ENCODE measurements at places on chromosomes 7 and 10.
A peak's percentile ranks its signal among the peaks of the same experiment; 100 is the strongest.

DNA sequence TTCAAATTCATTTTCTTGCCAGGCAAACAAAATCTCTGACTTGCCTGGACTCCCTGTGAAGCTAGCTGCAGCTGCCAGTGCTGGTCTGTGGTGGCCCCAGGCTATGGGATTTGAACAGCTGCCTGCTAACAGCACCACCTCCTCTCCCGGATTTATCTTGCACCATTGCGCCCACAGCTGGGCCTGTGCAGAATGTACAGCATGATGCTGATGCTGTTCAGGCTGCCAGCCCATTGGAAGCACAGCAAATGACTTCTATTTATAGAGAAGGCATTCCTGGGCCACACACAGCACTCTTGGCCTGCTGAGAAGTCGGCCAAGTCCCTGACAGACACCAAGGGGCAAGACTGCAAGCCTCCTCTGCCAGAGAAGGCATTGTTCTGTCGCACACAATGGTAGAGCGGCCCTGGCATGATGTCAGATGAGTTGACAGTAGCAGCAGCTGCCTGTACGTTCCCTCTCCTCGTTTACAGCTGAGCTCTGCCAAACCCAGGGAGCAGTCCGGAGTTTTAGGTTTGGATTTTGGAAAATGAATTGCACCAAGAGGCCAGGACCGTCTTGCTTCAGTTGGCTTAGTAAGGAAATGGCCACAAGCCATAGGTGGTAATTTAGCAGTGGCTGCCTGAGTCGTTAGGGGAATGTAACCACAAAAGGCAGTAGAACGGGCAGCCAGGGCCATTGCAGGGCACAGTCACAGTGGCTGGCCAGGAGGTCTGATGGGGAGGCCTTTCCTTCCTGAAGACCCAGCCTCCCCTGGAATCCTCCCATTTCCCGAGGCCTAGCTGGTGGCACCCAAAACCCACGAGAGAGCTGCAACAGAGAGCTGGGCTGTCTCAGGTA is 38.5 kb downstream of the MTURN start:
- no peak for DNase-seq

DNA sequence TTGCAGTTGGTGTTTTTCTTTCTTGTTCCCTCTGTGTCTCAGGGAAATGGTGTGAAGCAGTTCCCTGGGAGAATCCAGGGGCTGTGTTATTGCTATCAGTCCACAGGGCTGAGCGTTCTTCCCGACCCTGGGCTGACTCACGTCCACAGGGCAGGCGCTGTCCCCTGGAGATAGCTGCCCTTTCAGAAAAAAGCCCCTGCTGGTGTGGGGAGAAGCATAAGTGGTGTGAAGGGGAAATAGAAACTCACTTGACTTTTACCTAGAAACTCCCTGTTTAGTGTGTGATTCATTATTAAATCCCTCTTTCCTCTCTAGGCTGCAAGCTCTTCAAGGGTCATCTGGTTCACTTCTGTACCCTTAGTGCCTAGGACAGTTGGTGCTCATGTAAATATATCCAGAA is 63.3 kb upstream of the SMNDC1 start:
- no peak for DNase-seq

DNA sequence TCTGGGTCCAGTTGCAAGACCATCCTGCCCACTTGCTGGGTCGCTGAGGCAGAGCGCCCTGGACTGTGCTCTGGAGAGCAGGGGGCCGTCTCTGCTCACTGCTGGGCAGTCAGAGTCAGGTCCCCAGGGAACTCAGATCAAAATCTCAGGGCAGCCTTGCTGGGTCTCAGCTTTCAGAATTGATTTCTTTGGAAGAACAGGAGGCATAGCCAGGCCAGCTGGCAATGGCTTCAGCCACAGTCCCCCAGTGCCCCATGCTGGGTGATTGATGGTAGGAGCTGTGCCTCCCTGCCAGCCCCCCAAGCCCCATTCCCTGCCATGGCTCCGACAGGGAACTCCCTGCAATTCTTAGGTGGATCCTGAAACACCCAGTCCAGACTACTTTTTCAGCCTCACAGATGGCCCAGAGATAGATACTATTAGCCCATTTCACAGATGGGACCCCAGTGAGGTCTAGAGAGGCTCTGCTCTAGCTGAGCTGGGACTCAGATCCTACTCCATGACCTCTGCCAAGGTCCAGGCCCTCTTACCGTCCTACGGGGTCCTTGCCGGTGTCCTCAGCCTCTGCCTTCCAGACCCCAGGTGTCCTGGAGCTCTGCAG is 467 bp downstream of the MMRN2 start:
- DNase-seq = no peak

GRCh38 chr10:72626444-72626754 is 520 bp upstream of the MICU1 start:
- DNase-seq = no peak

GRCh38 chr7:1368682-1369571 is 90.3 kb downstream of the MICALL2 start:
- DNase-seq = peak; percentile 8

DNA sequence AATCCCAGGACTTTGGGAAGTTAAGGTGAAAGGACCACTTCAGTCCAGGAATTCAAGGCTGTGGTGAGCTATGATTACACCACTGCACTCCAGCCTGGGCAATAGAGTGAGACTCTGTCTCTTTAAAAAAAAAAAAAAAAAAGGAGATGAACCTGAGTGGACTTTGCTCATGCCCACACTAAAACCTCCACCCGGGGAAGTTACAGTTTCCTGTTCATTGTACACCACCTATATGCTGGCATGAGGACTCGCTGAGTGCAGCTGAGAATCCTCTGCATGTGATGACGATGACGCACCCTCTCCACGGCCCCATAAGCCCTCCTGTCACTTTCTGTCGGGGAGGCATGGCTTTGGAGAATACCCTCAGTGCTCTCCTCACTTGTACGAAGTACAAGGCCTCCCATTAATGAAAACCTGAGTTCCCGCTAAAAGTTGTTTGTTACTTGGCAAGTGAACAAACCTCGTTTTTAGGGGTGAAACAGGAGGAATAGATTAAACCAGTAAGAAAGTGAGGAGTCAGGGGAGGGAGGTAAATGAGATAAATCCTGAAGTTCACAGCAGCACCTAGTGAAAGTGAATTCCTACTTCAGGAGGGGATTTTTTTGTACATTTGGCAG is 15.9 kb downstream of the TMEM176B start:
- no peak for DNase-seq

DNA sequence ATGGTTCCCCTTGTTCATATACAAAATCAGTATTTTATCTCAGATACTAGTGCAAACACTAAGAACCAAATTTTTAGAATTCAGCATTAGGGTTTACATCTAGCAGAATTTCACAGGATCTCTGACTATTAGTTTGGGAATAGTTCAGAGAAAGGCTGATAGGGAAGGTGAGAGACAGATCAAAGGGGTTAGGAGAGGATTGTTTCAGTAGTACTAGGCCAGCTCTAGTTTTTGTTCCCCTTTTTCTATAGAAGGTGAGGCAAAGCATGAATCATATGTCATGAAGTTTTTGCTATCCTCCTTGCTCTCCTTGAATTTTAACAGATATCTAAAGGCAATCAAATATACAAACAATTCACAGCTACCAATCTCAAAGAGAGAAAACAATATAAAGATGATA is 26.1 kb upstream of the CTNNA3 start:
- no peak for DNase-seq

GRCh38 chr10:31656851-31657433 is 271.7 kb downstream of the ARHGAP12 start:
- DNase-seq = no peak

DNA sequence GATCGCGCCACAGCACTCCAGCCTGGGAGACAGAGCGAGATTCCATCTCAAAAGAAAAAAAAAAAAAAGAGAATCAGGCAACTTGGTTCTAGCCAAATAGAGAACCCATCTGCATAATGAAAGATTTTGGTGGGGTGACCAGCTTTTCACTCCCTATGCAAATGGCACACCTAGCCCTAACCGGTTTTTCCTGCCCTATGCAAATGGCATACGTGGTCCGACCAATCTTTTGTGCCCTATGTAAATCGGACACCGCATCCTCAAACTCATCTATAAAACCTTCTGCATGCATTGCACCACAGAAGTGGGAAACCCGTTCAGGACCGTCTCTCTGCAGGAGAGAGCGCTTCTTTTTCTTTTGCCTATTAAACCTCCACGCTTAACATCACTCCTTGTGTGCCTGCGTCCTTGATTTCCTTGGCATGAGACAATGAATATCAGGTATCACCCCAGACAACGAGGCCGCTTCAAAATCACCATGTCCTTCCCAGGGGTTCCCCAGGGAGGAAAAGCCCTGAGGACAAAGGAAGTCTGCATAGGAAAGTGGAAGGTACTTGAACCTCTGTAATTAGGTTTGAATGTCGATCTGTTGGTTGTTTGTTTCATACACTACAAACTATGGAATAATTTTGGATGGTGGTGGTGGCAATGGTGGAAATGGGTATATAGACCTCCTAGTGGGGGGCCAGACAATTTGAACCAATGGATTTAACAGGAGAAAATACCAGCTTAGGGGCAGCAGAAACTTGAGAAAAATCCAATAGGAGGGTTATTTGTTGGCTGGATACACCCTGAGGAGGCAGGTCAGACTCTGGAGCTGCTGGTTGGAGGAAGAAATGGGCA is 396.2 kb downstream of the TYW1 start:
- no peak for DNase-seq

GRCh38 chr10:93604146-93604545 is 3.1 kb upstream of the RBP4 start:
- no peak for DNase-seq

GRCh38 chr7:117955046-117955445 is 81.8 kb upstream of the CTTNBP2 start:
- DNase-seq = no peak

GRCh38 chr7:25823571-25823970 is 328.4 kb upstream of the NFE2L3 start:
- DNase-seq = no peak

GRCh38 chr10:75876710-75877109 is 445.3 kb downstream of the LRMDA start:
- no peak for DNase-seq

- no peak for DNase-seq
These were observed 3.0 kb upstream of the CRYGN start for GRCh38 chr7:151442776-151443496.

DNA sequence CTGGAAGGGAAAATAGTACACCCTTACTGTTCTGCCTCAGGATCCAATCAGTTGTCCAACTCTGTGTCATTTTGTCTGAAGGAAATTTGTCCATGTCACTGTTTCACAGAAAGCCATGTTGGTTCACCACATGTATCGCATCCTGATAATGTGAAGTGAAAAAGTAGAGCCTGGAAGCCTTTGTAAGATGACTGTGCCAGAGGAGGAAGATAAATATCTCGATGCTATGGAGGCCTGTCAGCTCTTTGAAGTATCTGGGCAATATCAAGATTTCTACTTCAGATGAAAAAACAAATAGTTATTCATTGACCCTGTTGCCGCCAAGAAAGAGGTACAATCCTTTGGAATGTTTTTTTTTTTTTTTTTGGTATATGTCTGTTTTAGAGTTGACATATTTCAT is 270.5 kb downstream of the PHF14 start:
- no peak for DNase-seq

DNA sequence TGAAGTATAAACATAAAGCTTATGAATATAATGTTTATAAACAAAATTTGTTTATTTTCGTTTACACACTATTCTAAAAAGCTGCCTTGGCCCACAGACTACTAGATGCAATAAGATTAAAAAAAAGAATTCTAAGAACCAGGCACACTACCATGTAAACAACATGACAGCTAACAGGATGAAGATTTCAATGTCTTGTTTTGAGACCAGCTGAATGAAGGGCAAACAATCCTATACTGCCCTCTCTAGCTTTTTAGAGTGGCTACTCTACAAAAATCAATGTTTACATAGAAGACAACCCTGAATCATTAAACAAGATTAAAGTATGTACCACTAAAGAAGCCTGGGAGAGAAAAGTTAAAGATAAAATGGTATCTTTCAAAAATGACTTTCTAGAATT is 38.6 kb downstream of the SLC25A40 start:
- no peak for DNase-seq

DNA sequence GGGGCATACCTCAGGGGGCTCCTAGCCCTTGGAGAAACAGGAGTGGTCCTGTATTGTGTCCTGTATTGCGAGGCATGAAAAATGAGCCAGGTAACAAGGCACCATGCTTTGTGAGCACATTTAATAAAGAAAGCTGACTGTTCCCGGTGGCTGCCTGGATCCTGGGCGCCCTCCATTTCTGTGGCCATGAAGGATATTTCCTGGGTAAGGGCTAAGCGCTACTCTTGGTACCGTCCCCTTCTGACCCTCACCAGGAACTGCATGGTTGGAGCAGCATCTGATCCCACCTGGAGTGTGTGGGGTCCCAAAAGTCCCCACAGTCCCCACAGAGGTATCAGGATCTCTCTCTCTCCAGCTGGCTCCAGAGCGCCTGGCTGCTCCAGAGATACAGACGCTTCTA is 139.5 kb downstream of the MAPK8 start:
- DNase-seq = no peak

GRCh38 chr7:45181991-45182855 is 24.6 kb downstream of the RAMP3 start:
- DNase-seq = no peak

DNA sequence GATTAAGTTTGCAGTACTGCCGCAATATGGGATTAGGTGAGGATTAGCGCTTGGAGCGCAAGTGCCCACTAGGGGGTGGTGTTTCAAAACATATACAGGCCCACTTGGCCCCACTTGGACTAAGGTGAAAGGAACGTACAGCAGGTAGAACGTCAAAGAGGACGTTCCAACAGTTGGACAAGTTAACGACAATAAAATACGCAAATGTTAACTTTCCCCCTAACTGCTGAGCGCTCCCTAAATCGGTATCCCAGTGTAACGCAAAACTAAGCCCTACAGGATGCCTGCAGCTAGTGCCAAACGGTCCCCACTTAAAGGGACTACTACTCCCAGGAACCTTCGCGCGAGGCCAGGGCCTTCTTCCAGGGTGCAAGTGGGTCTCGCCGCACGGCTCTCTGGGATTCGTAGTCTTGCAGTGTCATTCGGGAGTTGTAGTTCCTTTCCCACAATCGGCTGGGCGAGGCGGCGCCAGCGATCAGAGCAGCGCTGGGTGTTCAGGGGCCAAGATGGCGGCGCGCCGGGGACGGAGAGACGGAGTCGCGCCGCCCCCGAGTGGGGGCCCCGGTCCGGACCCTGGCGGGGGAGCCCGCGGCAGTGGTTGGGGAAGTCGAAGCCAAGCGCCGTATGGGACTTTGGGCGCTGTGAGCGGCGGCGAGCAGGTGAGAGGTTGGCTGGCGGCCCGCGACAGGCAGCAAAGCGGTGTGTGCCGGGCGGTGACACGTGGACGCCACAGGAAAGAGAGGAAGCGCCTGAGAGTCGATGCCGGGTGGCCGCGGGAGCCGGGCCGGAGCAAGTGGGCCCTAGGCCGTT is at the start of gene PPRC1:
Gene PPRC1, plus strand, starts transcription at position 478 of the 810 bp plus-strand sequence. Its CDS starts 29 bp downstream, at position 507.
- peak; percentile 93 for DNase-seq

GRCh38 chr10:14039968-14040668 is 290.6 kb downstream of the FRMD4A start:
- no peak for DNase-seq

GRCh38 chr10:128812000-128812399 is 655.0 kb upstream of the MGMT start:
- DNase-seq = no peak

DNA sequence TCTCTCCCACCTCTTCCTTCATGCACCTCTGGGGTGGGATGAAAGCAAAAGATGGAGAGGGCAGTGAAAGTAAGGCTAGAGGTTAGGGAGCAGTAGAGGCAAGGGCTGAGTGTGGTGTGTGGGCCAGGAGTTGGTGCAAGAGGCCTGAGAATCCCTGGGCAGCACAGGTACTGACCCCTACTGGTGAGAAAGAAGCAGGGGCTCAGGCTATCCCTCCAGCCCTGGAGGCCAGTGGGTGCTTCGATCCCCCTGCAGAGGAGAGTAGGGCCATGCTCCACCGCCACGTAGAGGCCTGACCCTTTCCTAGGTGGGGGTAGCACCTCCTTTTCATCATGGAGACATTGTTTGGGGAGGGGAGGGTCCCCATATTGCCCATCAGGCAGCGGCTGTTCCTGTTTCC is 9.8 kb downstream of the CDHR1 start:
- DNase-seq = no peak

Measured in activated T-helper 1 cell treated with Interleukin-2 at 50 U/mL for 16 hours (primary cell).